ENCODE measurements at places on chromosomes 13 and 19.

- DNase-seq = no peak
Measured at GRCh38 chr19:8209462-8210378, 550 bp downstream of the CERS4 start.

GRCh38 chr13:100301418-100301817, 212.5 kb downstream of the PCCA start:
- DNase-seq = no peak

- DNase-seq = no peak
Measured at GRCh38 chr13:81184556-81185265, 843.8 kb upstream of the SPRY2 start.

DNA sequence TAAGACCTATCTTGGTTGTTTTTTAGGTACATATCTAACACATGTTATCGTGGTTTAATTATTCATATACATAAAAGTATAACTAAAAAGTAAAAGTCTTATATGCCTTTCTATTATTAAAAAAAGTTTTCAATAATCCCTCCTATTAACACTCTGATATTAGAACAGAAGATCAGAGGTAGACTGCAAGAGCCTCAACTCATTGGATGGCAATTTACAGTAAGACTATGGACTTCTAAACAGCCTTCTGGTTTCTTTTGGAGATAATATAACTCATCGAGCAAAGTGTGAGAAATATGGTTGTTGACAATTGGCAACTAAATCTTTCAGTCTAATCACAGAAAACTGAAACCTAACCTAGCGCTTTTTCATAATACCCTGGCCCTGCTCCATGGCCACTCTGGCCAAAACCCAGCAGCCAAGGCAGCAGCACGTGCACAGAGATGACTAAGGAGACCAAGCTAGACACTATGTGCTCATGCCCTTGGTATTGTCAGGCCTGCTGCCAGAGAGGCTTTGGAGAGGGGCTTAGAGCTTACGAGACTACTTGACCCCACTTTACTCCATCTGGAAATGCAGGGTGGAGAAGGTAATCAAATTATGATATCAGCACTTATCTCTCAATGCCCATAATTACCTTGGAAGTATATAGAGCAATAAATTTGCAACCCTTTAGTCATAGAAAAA, 40.6 kb upstream of the EEF1AKMT1 start:
- DNase-seq = peak; percentile 95

DNA sequence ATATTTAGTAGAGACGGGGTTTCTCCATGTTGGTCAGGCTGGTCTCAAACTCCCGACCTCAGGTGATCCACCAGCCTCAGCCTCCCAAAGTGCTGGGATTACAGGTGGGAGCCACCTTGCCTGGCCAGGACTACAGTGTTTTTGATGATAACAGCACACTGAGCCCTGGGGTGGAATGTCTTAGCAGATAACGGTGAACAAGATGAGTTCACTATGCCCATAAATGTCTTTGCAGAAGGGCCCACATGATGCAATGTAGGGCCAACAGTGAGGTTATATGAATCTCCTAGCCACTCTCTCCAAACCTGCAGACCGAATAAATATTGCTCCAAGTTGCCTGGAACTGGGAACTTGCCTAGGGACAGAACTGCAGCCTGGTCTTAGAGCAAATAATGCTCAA, 235.1 kb downstream of the COG6 start:
- DNase-seq = no peak

GRCh38 chr13:80664950-80665349, 324.0 kb upstream of the SPRY2 start:
- DNase-seq = peak; percentile 48

- no peak for DNase-seq
Measured at GRCh38 chr13:48726711-48727110, 73.0 kb downstream of the CYSLTR2 start.

DNA sequence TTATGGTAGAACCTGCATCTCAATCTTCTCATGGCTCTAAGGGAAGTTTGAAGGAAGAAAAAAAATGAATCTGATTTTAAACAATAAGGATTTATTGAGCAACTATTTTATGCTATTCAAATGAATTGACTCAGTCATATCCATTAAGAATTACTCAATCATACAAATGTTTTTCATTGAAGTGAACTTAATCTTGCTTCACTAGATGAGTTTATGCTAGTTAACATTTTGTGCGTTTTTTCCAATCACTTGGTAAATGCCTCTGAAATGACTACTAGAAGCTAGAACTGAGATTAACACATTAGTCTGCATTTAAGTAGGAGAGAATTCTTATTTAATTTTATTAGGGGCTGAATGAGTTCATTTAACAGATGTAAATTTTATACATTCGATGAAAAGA, 25.2 kb downstream of the RXFP2 start:
- DNase-seq = peak; percentile 16

DNA sequence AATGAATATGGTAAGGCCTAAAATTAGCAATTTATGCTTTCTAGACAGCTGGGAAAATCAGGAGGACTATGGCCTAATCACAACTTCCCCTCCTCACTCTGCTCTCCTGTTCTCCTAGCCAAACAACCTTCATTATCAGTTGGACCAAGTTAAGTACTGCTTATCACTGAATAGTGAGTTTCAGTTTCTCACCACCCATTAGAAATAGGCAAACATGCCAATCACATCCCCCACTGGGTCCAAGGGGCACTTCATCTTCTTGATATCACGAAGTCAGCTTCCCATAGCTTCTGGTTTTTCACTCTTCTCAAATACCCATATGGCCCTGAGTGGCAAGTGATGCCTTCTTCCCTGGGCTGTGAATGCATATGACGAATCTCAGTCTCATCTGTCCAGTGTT, 689.6 kb downstream of the SLITRK5 start:
- DNase-seq = no peak

DNA sequence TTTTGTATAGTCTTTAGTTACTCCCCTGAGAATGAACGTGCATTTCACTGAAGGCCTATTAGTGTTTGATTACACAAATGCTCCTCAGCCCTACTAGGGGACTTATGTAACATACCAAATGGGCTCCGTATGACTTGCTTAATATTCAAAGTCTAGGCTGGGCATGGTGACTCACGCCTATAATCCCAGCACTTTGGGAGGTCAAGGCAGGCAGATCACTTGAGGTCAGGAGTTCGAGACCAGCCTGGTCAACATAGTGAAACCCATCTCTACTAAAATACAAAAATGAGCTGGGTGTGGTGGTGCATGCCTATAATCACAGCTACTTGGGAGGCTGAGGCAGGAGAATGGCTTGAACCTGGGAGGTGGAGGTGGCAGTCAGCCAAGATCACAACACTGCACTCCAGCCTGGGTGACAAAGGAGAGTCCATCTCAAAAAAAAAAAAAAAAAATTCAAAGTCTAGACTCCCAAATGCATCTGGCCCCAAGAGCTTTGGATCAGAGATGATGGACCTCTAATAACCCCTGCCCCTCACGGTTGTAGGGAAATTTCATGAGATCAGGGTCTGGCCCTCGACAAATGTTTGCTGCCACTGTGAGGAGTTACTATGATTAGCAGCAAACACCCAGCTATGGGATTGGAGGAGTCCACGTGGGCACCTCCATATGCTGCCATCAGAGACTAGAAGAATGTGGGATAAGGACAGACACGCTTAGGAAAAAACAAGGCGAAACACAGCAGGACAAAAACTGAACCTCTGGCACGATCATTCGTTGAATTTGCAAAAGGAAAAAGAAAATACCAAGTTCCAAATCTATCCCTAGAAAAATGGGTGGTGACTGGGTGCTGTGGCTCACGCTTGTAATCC, 4.6 kb downstream of the FBXO17 start:
- DNase-seq = no peak

- DNase-seq = no peak
Measured at GRCh38 chr13:48222358-48223301, 10.4 kb upstream of the ITM2B start.

- peak; percentile 82 for DNase-seq
Measured at GRCh38 chr19:55640577-55641425, at the start of gene ZNF580. ZNF580 (plus strand) TSS chr19:55641002; CDS start chr19:55642509, 1,507 bp downstream.

DNA sequence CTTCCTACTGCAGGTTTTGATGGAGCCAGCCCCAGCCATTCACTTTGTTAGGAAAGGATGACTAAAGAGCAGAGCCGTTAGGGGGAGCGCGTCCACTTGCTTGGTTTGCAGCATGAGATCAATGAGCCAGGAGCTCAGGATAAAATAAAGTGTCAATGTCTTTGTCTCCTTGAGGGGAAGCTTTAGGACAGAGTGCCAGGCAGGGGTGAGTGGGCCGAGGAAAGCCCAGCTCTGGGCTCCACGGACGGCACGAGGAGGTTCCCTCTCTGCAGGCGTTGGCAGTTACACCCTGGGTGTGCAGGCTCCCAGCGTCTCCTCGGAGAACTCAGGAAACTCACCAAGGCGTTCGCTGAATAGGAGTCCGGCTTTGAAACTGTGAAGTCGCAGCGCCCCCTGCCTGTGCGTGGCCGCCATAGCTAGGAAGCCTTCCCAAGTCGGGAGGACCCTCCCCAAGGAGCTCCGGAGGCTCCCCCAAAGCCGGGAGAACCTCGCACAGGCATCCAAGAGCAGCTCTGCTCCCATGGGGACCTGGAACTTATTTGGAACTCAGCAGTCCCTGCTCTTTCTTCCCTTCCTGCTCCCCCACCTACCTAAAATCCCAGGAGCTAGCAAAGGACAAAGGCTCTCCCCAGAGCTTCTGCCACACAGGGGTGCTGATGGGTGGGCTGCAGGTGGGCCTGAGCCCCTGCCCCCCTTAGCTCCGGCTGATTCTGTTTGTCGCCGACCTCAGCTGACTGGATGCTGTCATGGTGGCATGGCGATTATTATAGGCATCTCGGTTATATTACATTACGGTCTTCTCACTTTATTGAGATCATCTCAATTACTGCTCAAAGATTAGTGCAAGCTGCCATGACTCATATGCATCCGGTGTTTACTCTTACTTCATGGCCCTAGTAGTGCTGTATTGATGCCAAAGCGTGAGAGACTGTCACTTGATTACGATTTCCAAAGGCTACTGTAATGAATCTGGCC, 34.4 kb downstream of the GSX1 start:
- DNase-seq = peak; percentile 75

DNA sequence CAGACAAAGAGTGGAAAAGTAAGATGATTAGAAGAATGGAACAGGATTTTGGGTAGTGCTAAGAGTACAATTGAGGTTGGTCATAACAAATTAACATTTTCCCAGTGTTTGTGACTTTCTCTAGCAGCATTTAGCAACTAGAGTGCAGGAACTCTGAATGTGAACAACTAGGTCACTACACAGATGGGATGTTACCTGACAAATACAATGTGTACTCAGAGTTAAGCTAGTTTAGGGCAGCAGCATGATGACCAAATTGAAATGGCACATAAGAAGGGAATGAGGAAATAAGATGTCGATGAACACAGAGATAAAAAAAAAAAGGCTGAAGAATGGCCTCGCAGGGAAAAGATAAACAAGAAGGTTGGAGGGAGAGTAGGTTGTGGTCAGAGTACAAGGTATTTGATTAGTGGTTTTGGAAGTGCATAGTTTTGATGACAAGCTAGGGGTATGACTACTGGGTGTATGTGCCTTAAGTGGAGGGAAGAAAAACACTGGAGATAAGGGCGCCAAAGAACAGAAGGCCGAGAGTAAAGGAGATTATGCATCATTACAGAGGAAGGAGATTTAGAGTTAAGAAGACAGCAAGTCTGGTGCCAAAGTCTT, 381.1 kb downstream of the FGF14 start:
- DNase-seq = no peak

DNA sequence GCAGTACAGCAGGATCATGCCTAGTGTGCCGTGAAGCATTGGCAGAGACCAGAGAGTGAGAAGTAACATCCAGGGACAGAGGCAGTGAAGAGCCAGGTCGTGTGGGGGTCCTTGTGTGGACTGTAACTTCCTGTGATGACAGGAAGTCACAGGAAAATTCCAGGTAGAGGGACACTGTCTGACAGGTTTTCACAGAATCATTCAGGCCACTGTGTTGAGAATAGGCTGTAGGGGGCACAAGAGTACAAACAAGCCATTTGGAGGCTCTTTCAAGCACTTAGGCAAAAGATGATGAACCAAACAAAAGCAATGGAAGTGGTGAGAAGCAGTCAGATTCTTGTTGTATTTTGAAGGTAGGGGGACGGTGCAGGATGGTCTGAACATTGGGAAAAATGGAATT, 46.4 kb downstream of the N4BP2L1 start:
- DNase-seq = peak; percentile 36

DNA sequence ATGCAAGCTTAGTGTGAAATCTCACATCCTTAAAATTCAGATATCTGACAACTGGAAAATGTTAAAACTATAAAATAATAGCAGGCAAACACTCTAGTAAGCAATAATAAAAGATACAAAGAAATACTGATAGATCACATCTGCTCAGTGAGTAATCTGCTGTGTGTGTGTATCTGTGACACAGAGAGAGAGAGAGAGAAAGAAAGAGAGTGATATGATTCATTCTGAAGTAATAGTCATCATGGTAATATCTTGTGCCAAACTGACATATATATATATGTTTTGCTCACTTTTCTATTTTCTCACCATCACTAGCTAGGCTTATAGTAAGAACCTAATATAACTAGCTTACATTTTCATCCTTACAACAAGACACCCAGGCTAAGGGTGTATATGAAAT, 288.0 kb upstream of the SLITRK6 start:
- peak; percentile 9 for DNase-seq

- DNase-seq = no peak
Measured at GRCh38 chr13:45695198-45695730, 6.9 kb upstream of the CBY2 start.

Measured in fibroblast of upper back skin (primary cell).